ENCODE measurements at places on chromosomes 2 and 18.

DNA sequence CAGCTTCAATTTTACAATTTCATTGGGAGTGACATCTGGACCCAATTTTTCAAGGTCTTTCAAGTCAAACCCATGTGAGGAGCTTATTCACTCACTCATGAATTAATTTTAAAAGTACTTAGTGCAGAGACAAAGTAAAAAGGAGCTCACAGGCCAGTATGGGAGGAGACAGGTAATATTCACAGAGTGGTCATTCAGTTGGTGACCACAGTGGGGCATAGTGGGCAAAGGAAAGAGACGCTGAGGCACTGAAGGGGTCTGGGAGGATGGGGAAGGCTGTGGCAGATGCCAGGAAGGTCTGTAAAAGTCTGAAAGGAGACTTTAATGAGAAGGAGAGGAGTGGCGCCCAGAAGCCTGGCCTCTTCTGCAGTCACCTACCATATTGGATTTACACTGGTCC, 76.0 kb downstream of the CD8B2 start:
- no peak for DNase-seq

GRCh38 chr2:41998186-41999127, 49.4 kb upstream of the PKDCC start:
- DNase-seq = no peak

DNA sequence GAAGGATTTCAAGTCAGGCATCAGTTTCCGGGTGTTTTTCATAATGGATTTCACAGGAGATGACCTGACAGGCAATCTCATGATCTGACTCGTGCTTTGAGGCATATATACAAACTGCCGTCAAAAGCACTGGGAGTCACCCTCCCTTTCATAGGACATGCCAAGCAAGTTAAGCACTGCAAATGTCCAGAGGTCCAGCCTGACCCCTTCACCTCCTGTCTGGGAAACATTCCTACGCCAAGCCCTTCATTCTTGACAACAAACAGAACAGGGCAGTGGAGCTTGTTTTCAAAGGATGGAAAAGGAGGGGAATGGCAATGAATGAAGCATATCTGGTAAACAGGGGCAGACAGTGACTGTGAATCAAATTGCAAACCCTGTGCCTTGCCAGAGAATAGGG, 963.6 kb downstream of the BCL11A start:
- DNase-seq = no peak

- no peak for DNase-seq
Observed at GRCh38 chr2:208595386-208596275, 189.0 kb downstream of the PTH2R start.

DNA sequence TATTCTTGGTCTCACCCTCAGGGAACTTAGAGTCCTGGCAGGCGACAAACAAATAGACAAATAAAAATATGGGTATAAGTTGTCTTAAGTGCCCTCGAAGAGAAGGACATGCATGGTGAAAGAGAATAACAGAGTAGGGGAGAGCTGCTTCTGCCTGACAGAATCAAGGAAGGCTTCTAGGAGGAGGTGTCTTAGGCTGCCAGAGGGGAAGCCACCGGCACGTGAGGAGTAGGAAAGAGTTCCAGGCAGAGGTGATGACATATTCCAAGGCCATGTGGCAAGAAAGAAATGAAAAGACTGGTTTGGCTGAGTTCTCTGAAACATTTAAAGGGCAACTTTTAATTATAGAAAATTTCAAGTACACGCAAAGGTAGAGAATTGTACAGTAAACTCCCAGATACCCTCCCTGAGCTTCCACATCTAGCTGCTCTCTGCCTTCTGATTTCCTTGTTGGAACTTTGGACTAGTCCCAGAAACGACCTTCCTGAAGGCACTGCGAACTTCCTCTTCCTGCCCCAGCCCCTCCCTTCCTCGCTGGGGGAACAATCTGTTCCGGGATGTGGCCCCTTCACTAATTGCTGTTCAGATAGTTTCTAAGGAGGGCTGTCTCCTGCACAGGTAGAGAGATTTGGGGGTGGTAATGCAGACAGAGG, 91.7 kb downstream of the DYSF start:
- no peak for DNase-seq

GRCh38 chr2:216300906-216301305, 71.4 kb downstream of the MARCHF4 start:
- no peak for DNase-seq

All from stimulated activated CD4-positive, alpha-beta T cell treated with anti-CD3 and anti-CD28 coated beads, Interleukin-2, amount 100 ng/mL, for 24 hours (primary cell).